NT2/D1 (cell line): ENCODE measurements at places on chromosomes 6 and 20.

GRCh38 chr6:7556394-7557106 lies 15.1 kb downstream of the DSP start:
- no peak for DNase-seq

DNA sequence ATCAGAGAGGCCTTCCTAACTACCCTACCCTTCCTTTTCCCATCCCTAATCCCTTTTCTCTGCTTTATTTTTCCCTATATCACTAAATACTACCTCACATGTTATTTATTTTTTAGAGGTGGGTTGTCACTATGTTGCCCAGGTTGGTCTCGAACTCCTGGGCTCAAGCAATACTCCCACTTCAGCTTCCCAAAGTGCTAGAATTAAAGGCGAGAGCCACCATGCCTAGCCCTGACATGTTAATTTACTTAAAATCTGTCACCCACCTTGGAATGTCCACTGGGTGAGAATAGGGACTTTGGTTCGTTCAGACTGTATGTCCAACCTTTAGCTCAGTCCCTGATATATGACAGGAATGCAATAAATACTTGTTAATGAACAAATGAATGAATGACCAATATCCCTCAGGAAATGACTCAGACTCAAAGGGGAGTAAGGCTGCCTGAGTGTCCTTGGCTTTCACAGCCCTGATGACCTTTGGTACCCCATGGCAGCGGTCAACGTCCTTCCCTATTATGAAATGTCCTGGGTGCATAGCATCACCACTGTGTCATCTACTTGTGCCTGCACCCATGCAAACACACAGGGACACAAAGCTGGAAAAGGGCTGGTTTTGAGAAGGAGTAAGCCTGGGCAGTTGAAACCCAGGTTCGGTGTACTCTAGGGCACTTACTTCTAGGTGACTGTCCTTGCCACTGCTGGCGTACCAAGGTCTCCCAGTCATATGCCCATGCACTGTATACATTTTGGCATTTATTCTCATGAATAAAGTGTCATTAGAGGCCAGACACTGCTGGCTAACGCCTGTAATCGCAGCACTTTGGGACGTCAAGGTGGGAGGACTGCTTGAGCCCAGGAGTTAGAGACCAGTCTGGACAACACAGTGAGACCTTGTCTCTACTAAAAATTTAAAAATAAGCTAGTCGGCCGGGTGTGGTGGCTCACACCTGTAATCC lies 26.5 kb downstream of the BCL2L1 start:
- no peak for DNase-seq

DNA sequence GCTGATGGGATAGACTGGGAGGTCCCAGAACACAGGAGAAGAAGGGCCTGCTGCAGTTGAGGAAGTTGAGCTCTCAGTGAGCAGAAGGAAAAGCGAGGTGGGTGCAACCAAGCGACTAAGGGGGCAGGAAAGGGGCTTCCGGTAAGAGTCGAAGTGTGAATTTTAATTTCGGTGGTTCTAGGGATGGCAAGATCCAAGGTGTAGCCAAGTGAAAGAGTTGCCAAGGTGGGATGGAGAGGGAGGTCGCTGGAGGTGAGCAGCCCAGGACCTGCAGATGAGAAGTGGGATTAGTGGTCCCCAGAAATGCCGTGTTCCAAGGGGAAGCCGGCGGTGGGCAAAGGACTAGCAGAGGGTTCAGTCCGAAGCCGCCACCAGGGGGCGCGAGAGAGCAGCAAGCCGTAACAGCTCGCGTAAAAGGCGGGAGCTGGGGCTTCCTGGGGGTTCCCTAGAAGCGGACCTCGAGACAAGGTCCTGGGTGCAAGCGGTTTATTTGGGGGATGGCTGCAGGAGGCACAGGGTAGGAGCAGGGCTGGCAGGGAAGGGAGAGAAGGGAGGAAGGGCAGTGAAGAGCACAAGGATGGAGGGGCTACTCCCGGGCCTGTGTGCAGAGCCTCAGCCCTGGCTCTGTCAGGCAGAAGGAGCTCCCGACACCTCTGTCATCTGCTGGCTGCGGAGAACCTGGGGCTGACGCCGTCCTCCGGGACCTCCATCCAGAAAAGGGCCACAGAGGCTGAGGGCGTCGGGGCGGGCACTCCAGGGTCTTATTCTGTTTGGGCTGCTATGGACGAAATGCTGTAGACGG lies 103.6 kb downstream of the PAX1 start:
- DNase-seq = peak; percentile 35

DNA sequence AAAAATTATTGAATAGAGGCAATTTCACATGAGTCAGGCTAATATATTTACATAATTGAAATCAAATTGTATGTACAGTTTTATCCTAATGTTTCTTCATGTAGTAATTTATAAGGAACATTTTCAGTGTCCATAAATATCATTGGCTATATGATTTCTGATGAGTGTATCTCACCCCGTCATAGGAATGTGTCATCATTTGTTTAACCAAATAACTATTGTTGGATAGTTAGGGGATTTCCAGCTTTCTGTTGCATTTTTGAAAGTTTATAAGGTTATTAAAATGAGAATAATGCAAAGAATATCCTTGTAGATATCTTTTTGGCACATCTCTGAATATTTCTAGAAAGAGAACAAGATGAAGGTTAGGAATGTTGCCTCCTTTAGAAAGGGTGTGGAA lies 39.0 kb downstream of the SYTL3 start:
- DNase-seq = no peak

DNA sequence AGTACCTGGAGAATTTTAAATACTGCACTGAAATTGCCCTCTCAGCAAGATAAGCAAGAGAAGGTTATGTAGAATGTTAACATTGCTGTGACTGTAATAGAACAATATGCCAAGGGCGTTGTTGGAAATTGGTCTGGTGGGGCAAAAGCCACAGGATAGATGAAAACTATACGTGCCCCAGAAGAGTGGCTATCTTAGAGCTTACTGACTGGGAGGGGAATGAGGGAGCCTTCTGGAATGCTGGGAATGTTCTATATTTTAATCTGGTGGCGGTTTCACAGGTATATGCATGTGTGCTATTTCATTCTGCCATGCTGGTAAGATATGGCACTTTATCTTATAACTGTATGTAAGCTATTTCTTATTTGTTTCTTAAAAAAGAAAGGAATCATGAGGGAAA lies 35.2 kb upstream of the YWHAB start:
- DNase-seq = no peak

GRCh38 chr20:1427457-1428054 lies 34.7 kb upstream of the FKBP1A start:
- DNase-seq = peak; percentile 44

DNA sequence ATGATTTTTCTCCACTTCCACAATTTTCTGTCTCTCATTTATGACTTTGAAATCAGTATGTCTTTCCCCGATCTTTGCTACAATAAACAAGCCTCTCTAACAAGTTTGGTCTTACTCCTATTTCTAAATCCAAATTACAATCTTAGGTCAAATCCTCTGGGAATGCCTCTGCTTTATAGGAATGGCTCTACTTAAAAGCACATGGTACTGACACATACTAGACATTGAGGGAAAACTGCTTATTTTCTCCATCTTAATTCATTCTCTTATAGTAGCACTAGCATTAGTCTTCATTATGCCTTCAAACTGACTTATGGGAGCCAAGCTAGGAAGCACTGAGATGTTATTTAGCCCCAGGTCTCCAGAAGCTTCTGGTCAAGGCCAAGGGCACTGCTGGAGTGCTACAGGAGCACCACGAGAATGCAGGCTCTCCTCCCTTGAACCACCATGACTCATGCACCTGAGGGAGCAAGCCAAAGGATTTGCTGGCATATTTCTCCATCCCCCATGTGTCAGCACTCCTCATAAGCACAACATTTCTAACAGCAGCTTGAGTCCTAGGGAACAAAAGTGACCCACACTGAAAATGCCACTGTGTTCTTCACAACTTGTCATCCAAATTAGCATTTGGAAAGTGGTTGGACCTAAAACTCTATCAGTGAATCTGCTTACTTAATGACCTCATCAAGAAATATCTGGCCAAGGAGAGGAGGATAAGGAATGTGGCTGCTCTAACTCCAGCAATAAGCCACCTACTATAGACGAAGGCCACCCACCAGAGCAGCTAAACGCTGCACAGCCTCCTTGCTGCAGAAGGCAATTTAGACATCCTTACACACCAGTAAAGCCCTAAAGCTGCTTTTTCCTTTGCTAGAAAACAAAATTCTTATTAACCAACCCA lies 156.8 kb upstream of the KCNQ5 start:
- DNase-seq = no peak

GRCh38 chr6:13762611-13763441 lies 51.2 kb upstream of the RANBP9 start:
- no peak for DNase-seq

GRCh38 chr6:130505808-130506598 lies 140.2 kb downstream of the TMEM200A start:
- no peak for DNase-seq

GRCh38 chr20:17971300-17972013 lies 2.6 kb downstream of the MGME1 start:
- DNase-seq = no peak

DNA sequence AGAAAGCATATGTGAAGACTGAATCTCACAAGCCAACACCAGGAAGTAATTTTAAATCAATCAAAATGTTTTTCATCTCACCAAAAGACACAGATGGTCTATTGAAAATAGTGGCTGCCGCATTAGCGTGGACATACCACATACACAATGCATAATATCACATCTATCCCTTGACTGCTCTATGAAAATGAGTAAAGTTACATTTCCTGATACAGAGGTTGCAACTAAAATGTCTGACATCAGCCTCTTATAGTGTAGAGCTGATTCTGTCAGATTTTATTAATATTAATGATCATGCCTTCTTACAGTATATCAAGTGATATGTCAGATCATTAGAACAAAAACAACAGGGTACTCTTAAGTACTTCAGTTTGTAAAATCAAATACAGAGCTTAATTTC lies 339.8 kb upstream of the EPHA7 start:
- no peak for DNase-seq

- DNase-seq = no peak
These were observed 48.1 kb downstream of the HLA-DPB1 start for GRCh38 chr6:33123732-33124524.

DNA sequence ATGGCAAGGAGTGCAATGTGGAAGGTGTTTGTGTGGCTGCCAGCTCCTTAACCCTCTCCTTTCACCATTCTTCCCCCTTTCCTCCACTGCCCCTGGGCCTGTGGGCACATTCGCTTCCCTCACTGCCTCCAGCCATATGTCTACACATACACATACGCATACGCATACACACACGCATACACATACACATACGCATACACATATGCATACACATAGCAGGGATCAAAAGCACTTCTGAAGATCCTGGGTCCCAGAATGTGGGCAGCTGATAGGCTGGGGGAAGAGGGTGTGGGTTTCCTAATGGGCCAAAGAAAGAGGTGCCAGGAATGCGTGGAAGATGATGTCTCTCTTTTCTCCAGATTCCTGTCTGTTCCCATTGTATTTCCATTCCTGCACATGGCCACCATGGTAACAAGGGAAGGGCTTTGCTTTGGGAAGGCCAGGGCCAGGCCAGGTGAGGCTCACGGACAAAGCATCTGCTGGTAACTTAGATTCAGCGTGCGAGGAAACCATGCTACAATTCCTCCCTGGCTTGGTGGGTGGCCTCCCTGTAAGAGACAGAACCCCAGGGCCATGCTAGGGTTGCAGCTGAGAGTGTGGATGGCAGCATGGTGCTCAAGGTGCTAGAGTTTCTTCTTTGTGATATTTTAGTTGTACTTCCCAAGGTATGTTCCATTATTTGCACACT lies 44.8 kb upstream of the GTSF1L start:
- no peak for DNase-seq

DNA sequence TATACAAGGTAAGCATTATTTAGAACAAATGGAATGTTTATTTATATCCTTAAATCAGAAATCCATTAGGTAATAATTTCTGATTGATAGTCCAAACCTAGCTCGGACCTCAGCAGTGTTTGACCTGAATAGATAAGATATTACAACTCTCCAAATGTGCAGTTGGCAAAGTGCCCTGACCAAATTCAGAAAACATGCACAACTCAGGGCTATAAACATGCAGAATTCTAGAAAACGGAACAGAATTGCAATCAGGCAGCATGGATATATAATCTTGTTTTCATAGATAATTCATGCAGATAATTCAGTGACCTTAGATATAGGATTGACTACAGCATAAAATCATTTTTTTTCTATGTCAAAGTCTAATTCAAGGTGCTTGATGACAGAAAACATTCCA lies 626.6 kb upstream of the CITED2 start:
- no peak for DNase-seq

- DNase-seq = no peak
These were observed 9.0 kb downstream of the TEAD3 start for GRCh38 chr6:35487658-35488516.

DNA sequence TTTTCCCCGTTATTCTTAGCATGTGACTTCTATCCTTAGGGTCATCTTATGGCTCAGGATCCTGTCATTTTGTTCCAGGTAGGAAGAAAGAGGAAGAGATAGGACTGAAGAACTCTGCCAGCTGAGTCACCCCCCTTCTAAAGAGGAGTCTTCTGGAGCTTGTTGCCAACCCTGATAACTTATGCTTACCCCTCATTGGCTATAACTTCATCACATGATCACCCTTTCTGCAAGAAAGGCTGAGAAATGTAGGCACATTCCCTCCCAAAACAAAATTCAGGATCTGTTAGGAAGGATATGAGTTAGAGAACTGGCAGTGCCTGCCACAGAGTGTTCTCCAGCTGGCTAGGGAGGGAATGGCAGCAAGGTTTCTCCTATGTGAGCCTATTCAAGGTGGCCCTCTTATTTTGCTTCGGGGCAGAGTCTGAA lies 35.6 kb downstream of the ARFGEF2 start:
- no peak for DNase-seq

DNA sequence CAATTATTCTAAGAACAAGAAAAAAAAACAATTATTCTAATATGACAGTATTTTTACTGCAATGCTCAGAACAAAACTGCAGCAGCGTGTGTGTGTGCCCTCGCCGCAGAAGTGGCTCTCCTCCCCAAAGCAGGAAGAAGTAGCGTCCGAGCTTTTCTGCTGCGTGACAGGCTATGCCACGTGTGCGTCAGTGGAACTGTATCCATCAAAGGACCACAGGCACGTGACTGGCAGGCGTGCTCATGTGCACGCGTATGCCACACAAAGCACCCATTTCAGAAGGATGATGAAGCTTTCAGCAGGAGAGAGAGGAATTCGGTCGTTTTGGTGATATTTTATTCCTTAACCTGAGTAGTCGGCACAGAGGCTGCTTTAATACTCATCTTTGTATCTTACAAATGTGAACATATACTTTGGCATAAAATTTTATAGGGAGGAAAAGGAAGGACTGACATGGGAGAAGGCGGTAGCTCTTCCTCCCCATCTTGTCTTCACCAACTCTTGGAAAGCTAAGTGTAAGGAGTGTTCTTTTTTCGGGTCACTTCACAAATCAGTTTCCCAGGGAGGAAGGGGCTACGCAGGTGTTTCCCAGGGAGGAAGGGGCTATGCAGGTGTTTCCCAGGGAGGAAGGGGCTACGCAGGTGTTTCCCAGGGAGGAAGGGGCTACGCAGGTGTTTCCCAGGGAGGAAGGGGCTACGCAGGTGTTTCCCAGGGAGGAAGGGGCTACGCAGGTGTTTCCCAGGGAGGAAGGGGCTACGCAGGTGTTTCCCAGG lies 3.4 kb downstream of the TCFL5 start:
- DNase-seq = no peak

GRCh38 chr20:33689973-33690372 lies 3.8 kb upstream of the E2F1 start:
- no peak for DNase-seq
